ENCODE measurements at places on chromosomes 4 and X.

- DNase-seq, result no peak
Measured at GRCh38 chr4:176262243-176262642, 6.8 kb downstream of the ASB5 start.

DNA sequence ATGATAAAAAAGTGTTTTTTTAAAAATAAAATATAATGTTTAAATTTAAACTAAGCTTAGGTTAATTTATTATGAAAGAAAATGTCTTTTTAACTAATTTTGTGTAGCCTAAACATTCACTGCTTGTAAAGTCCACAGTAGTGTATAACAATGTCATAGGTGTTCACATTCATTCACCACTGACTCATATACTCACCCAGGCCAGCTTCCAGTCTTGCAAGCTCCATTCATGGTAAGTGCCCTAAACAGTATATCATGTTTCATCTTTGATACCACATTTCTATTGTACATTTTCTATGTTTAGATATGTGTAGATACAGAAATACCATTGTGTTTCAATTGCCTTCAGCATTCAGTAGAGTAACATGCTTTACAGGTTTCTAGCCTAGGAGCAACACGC, 530.3 kb downstream of the EPHA5 start:
- DNase-seq, result no peak

DNA sequence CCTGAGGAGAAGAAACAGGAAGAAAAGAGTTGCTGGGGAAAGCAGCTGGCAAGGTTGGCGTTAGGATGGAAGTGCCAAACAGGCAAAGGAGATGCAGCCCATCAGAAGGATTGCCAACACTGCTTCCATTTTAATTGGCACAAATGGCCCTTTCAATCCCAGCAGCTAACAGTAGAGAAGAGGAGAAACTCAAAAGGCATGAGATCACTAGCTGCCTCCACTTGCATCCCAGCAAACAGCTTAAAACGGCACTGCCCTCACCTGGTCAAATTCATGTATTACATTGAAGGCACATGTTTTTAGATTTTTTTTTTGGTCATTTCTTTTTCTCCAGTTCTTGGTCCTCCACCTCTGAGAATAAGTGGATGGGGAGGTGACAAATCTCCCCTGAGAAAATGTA, 14.9 kb upstream of the LOC101059915 start:
- peak; percentile 46 for DNase-seq

DNA sequence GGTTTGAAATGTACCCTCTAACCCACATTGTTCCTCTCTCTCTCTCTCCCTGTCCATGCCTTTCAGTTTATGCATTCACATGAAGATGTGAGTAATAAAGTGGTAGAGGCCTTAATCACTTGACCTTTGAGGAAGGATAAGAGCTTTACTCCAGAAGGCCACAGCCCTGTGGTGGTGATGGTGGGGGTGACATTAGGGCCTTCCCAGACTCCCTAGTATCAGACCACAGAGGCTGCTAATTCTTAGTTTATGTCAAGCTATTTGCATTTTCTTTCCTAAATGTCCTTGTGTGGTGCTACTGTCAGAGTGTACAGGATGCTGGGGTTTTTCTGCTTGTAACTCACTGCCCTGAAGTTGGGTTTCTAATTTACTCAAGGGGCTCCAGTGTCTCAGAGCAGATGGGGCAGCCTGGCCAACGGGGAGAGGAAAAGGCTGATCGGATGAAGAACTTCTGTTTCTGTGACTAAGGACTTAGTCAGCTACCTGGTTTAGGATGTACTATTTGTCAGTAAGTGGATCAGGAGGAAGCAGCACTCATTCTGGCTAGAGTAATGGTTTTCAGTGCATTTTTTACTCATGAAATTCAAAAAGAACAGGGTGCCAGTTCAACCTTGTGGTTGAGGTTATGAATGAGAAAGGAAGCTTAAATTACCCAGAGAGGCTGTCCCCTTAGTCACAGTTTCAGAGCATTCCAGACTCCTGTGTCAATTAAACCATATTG, 509.6 kb upstream of the DIPK2B start:
- DNase-seq, result peak; percentile 86

DNA sequence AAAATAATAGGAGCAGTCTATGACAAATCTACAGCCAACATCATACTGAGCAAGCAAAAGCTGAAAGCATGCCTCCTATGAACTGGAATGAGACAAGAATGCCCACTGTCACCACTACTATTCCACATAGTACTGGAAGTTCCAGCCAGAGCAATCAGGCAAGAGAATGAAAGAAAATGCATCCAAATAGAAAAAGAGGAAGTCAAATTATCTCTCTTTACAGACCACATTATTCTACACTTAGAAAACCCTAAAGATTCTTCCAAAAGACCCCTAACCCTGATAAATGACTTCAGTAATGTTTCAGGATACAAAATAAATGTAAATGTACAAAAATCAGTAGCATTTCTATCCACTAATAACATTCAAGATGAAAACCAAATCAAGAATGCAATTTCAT, 249.0 kb downstream of the STK32B start:
- DNase-seq, result no peak

DNA sequence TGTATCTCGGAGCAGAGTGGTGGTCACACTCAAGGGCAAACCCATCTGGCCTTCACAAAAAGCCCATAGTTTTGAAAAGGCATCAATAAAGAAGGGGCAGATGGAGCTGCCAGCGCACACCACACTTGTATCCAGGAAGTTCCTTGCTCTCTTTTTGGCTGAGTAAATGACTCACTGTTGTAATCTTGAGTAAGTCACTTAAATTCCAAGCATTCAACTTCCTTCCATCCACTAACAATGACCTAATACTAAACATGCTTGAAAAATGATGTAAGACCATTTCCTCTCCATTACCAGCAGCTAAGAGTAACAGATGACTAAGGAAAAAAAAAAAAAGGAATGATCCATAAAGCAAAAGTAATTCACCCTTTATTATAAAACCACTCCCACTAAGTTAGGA, 32.4 kb upstream of the MYOZ2 start:
- peak; percentile 99 for DNase-seq

- DNase-seq, result no peak
Measured at GRCh38 chr4:88413801-88414200, 35.1 kb downstream of the HERC6 start.

- DNase-seq, result no peak
Measured at GRCh38 chr4:83248486-83248885, 36.1 kb downstream of the COQ2 start.

DNA sequence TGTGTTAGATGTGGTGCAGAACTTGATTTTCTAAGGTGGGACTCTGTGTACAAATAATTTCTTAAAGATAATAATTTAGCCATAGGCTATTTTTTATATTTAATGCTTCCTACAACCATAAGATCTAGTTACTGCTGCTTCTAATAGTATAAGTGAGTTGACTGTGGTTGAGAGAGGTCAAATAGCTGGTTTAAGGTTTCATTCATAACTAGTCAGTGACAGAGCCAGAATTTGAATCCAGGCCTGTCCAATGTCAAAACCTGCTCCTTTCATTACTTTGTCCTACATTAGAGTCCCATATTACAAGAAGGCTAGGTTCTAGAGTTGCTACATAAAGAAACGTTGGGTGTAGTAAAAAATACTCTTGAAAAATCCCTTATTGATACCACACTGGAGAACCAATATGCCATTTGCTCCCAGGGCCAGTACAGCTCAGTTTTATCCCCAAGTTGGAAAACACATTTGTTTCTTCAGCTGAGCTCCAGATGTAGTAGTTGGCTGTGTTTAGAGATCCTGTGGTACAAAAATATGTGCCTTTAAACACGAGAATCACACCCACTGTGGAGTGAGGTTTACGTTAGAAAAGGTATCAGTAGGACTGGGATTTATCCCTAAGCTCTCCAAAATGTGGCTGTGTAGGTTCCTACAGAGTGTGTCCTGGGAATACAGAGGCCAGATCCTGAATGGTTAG, 84.3 kb downstream of the REPS2 start:
- no peak for DNase-seq

- no peak for DNase-seq
Measured at GRCh38 chr4:73092868-73093267, 23.4 kb upstream of the COX18 start.

DNA sequence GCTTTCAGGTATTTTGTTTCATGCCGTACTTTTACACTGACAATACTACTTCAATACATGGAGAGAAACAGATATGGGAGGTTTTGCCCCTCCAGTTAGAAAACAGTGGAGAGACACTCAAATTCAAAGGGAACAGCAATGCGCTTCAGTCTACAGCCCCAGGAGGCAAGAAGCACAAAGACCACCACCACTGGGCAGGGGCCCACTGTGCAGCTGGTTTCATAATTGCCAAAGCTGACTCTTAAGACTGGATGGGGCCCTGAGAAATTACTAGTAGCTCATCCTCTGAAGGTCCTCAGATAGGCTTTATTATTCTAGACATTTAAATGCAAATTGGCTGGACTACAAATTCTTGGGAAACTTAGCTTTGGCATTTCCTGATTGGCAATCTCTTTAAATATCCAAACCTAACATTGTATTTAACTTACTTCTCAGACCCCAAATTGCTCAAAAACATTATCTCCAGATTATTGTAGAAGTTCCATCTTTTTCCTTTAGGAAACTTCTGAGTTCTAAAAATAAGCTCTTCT, 85.9 kb upstream of the GPR34 start:
- DNase-seq, result no peak

- DNase-seq, result no peak
Measured at GRCh38 chrX:45818913-45819312, 618.2 kb upstream of the DIPK2B start.

- DNase-seq, result no peak
Measured at GRCh38 chr4:89416960-89417359, 109.4 kb upstream of the GPRIN3 start.

- DNase-seq, result no peak
Measured at GRCh38 chr4:81557306-81557705, 85.6 kb upstream of the RASGEF1B start.

GRCh38 chr4:133960975-133961374, 240.6 kb downstream of the PABPC4L start:
- no peak for DNase-seq

DNA sequence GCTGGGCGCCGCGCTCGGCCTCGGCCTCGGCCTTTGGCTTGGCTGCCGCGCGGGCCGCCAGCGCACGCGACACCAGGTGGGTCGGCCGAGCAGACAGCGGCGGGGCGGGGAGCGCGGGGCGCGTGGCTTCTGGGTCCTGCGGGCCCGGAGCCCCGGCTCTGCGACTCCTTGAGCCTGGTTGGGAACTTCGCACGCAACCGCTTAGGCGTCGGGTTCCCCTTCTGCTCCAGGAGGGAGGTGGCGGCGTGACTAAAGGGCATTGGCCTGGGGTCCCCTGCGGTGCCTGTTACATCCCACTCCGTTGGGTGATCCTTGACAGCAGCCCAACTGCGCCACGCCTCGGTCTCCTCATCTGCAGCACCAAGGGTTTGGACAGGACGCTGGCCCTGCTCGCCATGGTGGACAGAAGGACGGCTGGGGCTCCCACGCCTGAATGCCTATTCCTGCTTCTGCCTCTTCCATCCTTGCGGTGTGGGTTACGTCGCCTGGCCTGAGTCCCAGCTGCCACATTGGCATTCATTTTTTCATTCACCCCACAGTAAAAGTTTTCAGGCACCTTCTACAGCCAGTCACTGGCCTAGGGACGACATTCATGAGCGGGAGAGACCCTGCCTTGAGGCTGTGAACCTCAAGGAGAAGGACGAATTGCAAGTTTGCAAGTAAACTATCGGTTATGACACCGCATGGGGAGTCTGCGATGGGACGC, 631 bp downstream of the EVC start:
- peak; percentile 80 for DNase-seq

DNA sequence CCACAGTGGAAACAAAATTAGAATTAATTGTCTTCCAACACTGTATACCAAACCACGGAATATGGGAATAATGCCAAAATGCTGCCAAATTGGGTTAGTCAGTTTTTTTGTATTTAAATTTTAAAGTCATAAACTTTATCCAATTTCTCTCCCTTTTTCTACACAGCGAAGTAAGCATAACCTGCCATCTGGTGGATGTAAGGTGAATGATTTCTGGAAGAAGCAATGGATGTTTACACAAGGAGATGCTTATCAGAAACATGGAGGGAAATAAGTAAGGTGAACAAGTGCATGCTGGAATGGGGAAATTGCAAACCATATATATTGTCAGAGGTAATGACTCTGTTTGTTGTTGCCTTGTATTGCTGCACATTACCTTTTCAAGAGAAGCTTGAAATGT, 691.9 kb downstream of the TECRL start:
- DNase-seq, result peak; percentile 5

- peak; percentile 22 for DNase-seq
Measured at GRCh38 chr4:55903577-55903976, 45.2 kb upstream of the CEP135 start.

- no peak for DNase-seq
Measured at GRCh38 chrX:69298466-69299140, 133.3 kb upstream of the PJA1 start.

DNA sequence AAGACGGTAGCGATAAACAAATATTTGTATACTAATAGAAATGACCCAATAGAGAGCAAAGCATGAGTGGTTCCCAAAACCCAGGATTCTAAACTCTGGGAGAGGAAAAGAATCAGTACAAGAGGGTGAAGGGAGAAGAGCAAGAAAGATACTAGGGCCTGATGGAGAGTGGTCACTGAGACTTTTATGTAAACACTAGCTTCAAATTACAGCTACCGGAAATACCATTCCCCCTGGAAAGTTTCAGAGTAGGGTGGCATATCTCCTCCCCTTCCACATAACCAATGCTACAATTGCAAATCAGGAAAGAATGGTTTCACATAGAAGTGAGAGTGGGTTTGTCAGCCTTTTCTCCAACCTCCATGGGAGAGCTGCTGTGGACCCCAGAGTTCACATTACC, 77.1 kb downstream of the EIF4E start:
- DNase-seq, result peak; percentile 59

DNA sequence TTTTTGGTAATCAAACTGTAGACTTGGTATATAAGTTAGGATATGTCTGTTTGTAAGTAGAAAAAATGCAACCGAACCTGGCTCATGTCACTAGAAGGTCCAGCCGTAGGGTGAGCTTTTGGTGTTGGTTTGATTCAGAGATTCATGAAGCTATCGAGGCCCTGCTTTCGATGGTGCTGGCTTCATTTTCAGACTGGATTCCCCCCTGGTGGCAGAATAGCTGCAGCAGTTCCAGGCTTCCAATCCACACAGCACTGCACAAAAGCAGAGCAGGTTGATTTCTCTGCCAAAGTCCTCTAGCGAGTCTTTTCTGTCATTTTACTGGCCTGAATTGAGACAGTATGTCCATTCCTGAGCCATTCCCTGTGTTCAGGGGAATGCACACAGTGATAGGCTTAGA, 33.1 kb downstream of the PDK3 start:
- no peak for DNase-seq

DNA sequence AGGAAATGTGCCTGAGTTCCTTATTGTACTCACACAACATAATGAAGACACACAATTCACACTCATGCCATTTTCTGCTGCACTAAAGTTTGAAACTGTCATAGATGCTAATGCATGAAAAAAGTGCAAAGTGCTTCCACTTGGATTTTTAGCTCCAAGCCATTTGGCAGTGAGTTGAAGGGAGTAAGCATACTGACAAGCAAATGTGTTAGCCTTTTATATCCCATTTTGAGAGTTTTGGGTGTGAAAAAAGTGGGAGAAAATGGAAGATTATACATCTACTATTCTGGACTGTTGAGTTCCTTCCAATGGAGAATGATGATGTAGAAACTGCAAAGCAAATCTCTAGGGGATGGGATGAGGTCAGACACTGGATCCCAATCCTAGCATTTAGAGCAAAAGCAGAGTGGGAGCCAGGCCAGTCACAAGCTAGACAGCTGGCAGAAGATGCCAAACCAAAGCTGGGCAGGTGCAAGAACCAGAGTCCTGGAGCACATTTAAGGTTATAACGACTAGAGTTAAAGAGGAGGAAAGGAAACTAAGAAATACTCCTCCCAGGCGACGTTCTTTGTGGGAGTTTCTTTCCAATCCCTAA, 216.8 kb downstream of the FBXO8 start:
- no peak for DNase-seq

- no peak for DNase-seq
Measured at GRCh38 chrX:150984169-150984824, 1.2 kb downstream of the HMGB3 start.

All from mesenchymal stem cell (in vitro differentiated cells and primary cell).